ENCODE measurements at places on chromosomes 6 and 20. TPM values are rescaled to one million over a fixed set of nuclear protein-coding genes. Genes with fewer than 3 reads are reported as not detected.

The PRPF6 gene
- total RNA-seq, result 47.6 TPM

The SASH1 gene
- 29.5 TPM for total RNA-seq

The SLC17A1 gene
- total RNA-seq, result not detected

The ZNF831 gene
- not detected for total RNA-seq

The TMEM170B gene
- total RNA-seq, result 0.22 TPM

The GNMT gene
- not detected for total RNA-seq

The CRISP2 gene
- total RNA-seq, result not detected
